ENCODE measurements at places on chromosomes 4 and X.

- DNase-seq = no peak
These were observed 24.2 kb upstream of the MAN2B2 start for GRCh38 chr4:6550821-6551220.

DNA sequence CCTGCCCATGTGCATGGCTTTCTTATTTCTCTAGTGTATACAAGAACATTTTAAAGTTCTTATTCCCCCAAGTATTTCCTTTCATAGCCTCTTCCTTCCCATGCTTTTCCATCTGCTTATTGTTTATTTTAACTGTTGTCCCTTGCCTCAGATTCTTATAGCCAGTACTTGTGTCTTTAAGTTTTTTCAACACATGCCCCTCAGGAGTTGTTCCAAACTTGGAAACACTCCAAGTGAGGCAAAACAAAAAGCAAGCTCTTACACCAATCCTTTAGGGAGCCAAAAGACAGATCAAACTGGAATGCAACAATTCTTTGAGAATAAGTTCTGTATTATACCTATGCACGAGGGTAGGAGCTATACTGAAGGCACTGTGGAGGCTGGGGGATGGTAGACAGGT lies 222.0 kb upstream of the STK26 start:
- DNase-seq = no peak

DNA sequence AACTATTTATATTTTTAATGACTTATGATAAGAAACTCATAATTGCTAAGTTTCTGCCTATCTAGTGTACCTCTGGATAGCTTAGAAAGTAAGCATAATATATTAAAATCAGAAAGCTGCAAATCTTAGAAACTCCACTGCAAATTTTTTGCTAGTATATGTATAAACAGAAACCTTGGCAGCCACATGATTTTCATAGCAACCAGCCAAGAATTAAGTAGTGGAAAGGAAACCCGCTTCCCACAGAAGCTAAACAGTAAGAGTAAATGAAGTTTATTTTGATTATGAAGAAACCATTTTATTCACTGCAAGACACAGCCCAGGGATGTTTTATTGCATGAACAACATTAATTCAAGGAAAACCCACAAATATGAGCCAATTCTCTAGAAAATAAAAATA lies 872.5 kb upstream of the ADGRL3 start:
- DNase-seq = no peak

GRCh38 chr4:38565271-38566199 lies 98.5 kb upstream of the KLF3 start:
- no peak for DNase-seq

DNA sequence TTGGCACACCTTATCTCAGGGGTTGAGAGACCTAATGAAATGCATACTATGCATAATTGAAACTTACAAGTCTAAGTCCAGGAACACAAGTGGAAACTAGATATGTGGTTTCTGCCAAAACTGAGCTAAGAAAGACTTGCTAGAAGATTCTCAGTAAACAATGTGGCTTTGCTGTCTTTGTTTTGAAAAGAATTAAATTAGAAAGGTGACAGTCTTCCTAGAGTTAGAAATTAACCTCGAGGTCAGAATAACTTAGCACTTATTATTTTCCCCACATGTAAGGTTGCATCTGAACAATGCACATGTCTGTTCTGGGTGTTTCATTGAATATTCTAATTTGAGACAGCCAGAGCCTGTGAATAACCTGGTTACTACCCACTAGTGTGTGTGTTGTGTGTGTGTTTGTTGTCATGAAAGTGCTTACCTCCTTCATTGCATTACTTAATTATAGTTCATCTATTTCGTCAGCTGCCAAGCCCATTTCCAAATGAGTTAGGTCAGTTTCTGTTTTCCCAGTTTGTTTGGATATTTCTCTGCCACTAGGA lies 1.5 kb downstream of the EREG start:
- DNase-seq = no peak

- no peak for DNase-seq
These were observed 195.3 kb downstream of the KCNIP4 start for GRCh38 chr4:21753084-21753760.

DNA sequence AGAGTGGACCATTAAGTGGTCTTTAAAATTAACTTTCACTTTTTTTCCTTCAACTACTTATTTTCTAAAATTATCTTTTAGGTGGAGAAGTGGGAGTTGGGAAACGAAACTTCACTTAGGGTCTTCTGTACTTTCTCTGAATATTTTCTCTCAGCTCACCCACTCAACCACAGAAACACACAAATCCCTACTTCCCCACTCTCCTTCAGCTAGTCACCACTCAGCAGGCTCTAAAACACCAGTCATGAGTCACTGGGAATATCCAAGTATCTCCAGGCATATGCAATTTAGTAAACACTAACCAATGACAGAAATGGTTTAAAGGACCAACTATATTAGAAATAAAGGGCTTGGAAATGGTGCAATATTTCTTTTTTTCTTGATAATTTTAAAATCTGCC lies 153.0 kb upstream of the RPS6KA6 start:
- DNase-seq = no peak

GRCh38 chr4:30696191-30696590 lies 24.0 kb upstream of the PCDH7 start:
- no peak for DNase-seq

GRCh38 chrX:68989456-68989855 lies 160.6 kb downstream of the EFNB1 start:
- DNase-seq = no peak

- no peak for DNase-seq
These were observed 84.2 kb upstream of the WDFY3 start for GRCh38 chr4:85050736-85051135.

DNA sequence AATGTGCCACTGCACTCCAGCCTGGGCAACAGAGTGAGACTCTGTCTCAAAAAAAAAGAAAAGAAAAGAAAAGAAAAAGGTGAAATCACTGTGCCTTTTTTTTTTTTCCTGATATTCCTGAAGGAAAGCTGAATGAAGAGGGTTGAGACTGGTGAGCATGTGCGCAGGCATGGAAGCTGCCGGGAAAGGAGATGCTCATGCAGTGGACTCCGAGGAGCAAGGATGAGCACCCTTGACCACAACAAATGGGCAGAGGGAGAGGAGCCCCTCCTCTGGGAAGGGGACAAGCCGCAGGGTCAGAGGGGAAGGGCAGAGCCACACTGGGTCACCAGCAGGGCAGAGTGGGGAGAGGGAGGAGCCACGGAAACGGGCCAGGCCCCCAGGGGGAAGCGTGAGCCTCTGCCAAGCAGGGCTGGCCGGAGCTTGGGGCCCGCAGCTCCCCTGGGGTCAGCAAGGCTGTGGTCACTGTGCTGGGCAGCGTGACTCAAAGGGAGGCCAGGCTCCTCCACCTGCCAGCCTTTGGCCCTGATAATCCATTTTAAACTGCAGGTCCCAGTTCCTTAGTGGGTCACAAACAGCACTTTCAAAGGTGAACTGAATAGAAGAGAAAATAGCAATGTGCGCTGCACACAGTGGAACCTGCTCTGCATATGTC lies 79.8 kb downstream of the NAT8L start:
- no peak for DNase-seq

DNA sequence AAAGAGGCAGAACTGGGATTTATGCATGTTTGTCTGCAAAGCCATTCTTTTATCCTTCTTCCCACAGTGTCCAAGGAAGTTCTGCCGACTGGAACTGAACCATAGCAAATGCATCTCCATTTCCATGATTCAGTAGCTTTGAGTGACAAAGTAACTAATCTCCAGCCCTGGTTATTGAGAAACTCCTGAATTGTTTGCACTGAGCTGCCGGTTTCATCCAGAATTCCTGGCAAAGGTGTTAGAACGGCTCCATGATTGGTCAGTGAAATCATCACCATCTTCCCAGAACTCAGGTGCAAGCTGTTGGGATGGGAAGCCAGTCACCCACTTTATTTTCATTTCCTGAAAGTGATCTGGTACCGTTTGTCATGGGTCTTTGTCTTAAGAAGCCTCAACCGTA lies 47.0 kb upstream of the SLC34A2 start:
- DNase-seq = no peak

GRCh38 chr4:5237086-5237660 lies 185.9 kb downstream of the STK32B start:
- DNase-seq = no peak

GRCh38 chr4:67103001-67103747 lies 442.1 kb downstream of the CENPC start:
- no peak for DNase-seq

DNA sequence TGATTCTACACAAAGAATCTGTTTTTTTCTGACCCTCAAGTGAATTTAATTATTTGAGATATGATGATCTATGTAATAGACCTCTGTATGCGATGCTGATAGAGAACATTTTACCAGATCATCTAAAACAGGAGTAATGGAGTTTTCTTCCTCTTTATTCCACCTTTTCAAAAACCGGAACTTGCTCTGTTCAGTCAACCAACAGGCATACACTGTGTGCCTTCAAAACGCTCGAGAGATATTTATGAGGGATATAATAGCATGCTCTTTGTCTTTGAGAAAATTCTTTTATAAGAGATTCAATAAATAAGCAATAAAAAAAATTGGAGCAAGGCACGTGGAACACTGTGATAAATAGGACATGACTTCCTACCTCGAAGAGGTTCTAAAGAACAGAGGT lies 2.0 kb downstream of the NYX start:
- no peak for DNase-seq

DNA sequence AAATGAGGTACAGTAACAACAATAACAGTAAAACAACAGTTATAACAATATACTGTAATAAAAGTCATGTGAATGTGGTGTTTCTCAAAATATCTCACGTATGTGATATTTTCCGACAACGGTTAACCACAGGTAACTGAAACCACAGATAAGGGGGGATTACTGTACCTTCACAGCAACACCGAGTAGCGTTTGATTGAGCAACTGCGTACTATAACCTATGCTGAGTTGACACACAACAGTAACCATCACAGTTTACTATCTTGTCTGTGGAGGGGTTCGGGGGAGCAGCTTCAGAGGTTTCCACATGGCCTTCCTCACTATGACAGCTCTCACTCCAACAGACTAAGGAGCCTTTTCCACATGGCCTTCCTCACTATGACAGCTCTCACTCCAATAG lies 13.4 kb downstream of the RBMX2 start:
- DNase-seq = no peak

- no peak for DNase-seq
These were observed 27.2 kb downstream of the TMSB4X start for GRCh38 chrX:13001961-13002671.

- DNase-seq = no peak
These were observed 297.4 kb upstream of the VCX start for GRCh38 chrX:7545564-7545963.

- DNase-seq = no peak
These were observed 83.7 kb downstream of the FREM3 start for GRCh38 chr4:143616771-143617170.

DNA sequence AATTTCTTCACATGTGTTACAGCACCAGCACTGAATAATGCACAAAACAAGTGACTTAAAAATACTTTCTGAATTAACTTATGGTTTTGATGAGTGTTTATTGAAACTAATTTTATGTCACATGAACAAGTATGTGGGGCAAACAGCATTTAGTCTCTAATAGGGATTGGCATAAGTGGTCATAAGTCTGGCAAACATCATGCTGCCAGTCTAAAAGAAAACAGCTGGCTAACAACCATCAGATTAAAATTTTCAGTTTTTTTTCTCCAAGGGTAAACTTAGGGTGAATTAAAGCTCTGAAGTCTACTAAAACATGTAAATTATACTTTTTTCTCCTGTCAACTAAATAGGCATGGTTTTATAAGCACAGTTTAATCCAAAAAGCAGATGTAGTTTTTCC lies 1014.2 kb downstream of the FAT4 start:
- no peak for DNase-seq

DNA sequence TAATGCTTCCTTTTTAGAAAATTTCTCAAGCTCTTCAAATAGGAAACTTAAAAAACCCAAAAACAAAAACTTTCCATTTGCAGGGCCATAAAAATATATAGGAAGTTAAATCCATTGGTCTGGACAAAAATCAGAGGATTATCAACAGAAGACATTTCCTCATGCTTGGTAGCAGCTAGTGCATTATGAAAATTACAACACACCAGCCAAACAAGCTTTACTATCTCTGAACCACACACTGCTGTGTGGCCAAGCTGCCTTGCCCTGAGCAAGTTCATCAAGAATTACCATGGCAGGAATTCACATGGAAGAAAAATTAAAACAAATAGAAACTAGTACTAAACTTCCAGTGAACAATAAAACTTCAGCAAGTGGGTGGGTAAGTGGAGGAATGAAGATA lies 3.6 kb downstream of the USP46 start:
- DNase-seq = no peak

- no peak for DNase-seq
These were observed 1002.9 kb upstream of the IGFBP7 start for GRCh38 chr4:58113126-58113525.

DNA sequence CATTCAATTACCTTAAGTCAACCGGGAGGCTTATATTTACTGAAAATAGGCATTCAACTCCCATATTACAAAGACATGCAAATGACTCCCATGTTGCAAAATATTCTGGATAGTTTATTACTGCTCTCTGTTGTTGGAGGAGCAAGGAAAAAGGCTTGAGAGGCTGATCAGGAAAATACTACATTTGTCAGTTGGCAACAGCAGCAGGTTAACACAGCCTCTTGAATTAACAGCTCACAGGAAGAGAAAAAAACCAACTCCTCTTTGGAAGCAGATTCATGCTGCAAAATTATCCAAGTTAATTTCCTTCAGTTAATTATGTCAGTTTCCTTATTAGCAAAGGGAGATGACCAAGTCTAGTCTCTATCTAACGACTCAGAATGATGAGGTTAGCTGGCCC lies 238.9 kb downstream of the MAML3 start:
- no peak for DNase-seq

GRCh38 chr4:167897116-167897515 lies 195.2 kb upstream of the ANXA10 start:
- no peak for DNase-seq

GRCh38 chr4:126223784-126224407 lies 909.1 kb downstream of the FAT4 start:
- no peak for DNase-seq

- DNase-seq = no peak
These were observed 243.2 kb downstream of the CPE start for GRCh38 chr4:165621983-165622382.

- DNase-seq = no peak
These were observed 53.2 kb downstream of the LPAR4 start for GRCh38 chrX:78800694-78801093.
